HepG2 (cell line): ENCODE measurements at places on chromosomes 4 and X.

GRCh38 chr4:82758701-82759685 is 39.6 kb downstream of the SCD5 start:
- no peak for DNase-seq

DNA sequence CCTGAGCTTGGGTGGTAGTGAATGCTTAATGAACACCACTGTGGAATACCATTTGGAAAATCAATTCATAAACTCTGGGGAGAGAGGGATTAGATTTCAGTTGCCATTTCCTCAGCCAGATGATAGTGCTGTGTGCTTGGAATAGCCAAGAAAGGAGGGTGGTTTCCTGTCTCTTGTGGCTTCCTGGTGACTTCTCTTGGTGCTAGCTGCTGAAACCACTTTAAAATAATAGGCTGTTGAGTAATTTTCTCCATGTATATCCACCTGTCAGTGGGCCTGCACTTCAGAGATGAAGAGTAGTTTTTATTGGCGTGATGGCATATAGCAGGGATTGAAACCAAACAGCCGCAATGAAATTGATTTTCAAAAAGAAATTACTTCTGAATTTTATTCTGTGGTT is 11.8 kb downstream of the EDA start:
- DNase-seq, result no peak

DNA sequence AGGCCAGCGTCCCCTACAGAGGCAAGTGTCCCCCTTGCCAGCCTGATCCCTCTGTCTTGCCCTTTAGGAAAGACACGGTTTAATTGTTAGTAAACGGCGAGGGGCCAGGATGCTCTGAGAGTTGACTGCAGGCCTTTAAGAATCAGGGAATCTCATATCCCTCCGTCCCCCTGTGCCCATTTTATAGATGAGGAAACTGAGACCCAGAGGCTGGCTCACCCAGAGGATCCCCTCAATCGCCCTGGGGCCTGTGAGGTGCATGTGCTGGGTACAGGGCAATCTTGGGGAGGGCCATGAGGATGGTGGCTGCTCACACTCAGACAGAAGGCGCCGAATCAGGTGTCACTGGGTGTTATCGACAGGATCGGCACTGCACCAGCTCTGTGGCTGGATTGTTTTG is 575 bp downstream of the ZNF185 start:
- DNase-seq, result no peak

GRCh38 chr4:162409048-162409447 is 245.2 kb upstream of the FSTL5 start:
- DNase-seq, result no peak

DNA sequence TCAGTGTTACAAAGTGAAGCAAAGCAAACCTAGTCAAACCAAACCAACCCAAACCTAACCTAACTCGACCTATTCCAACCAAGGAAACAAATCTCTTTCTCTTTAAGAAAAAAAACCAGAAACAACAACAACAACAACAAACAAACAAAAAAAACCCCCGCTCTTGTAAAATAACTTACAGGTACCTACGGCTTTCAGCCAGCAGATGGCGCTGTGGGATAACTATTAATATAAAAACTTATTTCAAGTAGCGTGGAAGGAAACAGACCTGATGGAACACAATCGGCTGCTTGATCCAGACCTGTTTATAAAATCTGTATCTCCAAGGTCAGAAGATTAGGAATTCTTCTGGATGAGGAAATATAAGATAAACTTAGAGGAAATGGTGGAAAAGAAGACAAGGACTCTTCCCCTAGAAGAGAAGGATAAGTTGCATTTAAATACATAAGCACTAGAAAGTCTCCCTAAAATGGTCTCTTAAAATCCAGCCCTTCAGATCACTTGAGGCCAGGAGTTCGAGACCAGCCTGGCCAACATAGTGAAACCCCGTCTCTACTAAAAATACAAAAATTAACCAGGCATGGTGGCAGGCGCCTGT is 34.4 kb upstream of the CDKL5 start:
- peak; percentile 14 for DNase-seq

DNA sequence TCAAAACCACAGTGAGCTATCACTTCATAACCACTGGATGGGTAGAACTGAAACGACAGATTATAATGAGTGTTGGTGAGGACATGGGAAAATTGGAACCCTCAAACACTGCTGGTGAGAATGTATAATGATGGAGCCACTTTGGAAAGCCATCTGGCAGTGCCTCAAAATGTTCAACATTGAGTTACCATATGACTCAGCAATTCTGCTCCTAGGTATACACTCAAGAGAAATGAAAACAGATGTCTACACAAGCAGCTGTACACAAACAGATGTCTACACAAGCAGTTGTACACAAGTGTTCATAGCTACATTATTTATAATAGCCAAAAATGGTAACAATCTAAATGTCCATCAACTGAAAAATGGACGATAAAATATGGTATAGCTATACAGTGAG is 143.9 kb downstream of the PDGFRA start:
- DNase-seq, result no peak

DNA sequence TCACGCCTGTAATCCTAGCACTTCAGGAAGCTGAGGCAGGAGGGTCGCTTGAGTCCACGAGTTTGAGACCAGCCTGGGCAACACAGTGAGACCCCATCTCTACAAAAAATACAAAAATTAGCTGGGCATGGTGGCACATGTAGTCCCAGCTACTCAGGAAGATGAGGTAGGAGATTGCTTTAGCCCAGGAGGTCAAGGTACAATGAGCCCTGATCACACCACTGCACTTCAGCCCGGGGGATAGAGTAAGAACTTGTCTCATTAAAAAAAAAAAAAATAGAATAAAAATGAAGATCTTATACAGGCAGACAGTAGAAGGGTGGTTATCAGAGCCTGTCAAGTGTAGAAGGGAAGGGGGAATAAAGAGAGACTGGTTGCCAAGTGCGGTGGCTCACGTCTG is 116.9 kb downstream of the PDS5A start:
- no peak for DNase-seq

DNA sequence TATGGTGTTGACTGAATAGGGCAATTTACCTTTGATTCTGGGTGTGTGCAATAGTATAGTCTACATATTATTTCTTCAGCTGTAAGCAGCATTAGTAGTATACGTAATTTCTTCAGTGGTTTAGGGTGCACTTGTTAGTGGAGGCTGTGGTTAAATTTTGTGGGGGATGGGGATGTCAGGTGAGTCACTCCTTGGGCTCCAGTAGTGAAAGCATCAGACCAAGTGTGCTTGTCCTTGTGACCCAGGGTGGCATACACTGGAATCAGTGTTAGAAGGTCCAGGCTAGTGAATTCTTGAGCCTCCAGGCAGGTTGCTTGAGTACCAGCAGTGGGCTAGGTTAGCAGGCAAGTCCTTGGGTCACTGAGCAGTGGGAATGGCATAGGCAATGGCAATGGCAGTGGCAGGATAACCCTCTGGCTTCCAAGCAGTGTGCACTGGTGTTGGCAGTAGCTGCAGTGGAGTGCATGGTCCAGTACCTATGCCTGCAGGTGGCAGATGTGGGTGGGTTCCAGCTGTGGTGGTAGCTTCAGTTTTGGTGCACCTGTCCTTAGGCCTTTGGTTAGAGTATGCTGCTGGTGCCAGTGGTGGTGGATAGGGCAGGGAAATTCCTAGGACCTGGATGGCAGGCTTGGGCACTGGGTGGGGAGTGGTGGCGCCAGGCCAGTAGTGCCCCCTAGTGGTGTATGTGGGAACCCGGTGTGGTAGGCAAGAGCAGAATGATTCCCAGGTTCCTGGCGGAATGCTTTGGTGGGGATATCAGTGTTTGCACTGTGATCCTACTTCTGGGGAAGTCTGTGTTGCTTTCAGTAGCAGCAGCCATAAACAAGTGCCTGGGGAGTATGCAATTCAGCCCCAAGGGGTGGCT is 531.0 kb downstream of the SMARCA1 start:
- DNase-seq, result no peak

GRCh38 chr4:81516241-81516640 is 44.5 kb upstream of the RASGEF1B start:
- no peak for DNase-seq

GRCh38 chr4:73763877-73764276 is 23.5 kb downstream of the CXCL8 start:
- DNase-seq, result no peak

DNA sequence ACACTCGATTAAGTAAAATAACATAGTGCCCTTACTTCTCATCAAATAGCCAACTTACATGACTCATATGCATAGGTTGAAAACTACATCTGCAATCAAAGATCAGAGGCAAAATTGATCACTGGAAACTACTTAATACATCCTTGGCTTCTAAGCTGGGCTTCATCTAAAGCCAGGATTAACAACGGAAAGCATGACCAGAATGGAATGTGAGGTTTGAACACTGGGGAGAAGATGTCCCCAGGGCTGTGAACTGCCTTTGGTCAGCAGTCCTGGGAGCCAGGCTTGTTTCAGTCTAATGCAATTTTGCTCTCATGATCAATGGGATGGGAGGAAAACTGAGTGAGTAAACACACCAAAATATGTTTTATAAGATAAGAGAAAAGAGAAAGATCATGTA is 192.5 kb upstream of the TTC29 start:
- no peak for DNase-seq

DNA sequence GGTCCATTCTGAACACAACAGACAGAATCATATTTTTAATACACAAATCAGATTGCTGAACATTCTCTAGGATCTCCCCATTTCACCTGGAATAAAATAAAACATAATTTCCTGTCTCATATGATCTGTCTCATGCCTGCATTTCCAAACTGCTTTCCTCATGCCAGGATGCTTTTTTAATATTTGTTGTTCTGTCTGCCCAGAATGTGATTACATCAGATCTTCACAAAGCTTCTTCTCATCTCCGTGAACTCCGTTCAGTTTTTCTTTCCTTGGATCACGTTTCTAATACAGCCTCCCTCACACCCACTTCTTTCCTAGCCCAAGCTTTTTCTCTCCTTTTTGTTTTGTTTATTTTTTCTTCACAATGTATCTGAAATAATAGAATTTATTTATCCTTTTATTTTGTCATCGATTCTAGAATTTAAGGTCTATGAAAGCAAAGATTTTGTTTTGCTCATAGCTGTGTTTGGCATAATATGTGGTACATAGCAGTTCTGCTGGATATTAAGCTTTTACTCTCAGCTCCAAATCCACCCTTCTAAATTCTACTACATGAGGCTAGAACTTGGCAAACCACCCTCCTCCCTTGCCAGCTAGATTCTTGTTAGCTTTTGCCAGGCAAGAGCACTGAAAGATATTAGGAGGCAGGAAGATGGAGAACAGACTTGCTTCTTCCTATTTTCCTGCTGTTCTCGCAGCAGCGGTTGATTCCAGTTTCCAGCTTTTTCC is 165.5 kb upstream of the SLIT2 start:
- DNase-seq, result no peak

DNA sequence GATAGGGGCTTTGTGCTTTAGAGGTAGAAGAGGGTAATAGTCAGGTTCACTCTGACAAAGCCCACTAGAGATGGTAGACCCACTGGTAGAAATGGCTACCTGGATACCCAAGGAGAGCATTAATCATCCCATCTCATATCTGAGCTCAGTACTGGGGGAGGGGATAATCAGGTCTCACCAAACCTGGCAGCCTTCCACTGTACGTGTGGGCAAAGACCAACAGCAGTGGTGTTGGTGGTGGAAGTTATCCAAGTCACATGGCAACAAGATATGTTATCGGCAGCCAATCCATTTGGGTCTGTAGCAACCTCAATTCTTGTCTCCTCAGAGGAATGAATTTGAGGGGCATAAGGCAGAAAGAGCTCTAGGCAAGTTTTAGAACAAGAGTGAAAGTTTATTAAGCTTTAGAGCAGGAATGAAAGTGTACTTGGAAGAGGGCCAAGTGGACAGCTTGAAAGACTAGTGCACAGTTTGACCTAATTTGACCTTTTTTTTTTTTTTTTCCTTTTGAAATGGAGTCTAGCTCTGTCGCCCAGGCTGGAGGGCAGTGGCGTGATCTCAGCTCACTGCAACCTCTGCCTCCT is 67.0 kb upstream of the CXCL13 start:
- peak; percentile 12 for DNase-seq

DNA sequence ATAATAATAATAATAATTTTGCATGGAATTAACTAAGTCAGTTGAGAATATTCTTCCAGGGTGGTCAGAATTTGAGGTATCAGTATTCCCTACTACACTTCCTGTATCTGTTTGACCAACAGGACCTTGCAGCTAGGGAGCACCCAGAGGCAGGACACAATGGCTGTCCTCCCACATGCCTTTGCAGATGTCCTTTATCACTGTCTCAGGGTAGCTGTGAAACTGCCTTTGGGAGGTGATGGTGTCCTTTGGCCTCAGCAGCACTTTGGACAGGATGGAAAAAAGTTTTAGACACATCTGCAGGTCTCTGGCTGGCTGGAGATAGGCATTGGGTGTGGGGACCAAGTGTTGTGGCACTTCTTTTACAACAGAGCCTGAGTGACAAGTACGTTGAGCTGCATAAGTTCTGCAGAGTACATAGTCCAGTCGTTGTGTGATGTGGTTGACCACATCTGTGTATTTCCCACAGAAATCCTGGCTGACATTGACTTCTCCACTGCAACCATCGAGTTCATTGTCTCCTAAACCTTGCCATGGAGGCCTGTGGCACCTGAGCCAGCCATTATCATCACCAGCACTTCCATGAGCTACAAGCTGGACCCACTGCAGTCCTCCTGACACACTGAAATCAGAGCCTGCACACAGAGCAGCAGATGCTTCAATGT is 19.1 kb upstream of the UBA6 start:
- no peak for DNase-seq

GRCh38 chrX:50072110-50072509 is 128.7 kb downstream of the AKAP4 start:
- DNase-seq, result no peak

DNA sequence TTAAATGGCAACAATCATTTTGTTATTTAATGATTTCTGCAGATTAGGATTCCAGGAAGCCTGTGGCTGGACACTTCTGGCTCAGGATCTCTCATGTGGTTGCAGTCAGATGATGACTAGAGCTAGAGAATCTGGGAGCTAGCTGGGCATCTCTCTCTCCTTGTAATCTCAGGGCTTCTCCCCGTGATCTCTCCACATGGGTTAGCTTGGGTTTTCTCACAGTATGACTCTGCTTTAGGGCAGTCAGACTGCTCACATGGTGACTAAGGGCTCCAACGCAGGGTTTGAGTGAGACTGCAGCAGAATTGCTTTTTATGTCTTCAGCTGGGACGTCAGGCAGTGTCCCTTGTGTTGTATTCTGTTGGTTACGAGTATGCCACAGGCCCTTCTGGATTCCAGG is 361.4 kb downstream of the CBLL2 start:
- no peak for DNase-seq
